NCI-H446 (cell line): ENCODE measurements at places on chromosomes 7 and 10.

DNA sequence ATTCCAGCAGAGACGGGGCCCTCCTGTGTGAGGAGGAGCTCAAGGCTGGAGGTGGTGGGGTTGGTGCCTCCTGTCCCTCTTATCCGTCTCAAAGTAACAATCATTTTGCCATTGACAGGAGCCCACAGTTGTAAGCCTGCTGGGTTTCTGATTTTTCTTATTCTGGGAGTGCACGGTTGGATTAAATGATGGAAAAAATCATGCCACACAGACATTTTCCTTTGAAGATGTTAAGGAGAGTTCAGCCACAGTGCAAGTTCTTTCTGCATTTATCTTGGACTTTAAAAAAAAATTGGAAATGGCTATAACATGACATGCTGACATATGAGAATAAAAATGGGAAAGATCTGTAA, 8.4 kb upstream of the LYZL1 start:
- no peak for DNase-seq

GRCh38 chr10:283916-284356, 148.7 kb downstream of the ZMYND11 start:
- no peak for DNase-seq

DNA sequence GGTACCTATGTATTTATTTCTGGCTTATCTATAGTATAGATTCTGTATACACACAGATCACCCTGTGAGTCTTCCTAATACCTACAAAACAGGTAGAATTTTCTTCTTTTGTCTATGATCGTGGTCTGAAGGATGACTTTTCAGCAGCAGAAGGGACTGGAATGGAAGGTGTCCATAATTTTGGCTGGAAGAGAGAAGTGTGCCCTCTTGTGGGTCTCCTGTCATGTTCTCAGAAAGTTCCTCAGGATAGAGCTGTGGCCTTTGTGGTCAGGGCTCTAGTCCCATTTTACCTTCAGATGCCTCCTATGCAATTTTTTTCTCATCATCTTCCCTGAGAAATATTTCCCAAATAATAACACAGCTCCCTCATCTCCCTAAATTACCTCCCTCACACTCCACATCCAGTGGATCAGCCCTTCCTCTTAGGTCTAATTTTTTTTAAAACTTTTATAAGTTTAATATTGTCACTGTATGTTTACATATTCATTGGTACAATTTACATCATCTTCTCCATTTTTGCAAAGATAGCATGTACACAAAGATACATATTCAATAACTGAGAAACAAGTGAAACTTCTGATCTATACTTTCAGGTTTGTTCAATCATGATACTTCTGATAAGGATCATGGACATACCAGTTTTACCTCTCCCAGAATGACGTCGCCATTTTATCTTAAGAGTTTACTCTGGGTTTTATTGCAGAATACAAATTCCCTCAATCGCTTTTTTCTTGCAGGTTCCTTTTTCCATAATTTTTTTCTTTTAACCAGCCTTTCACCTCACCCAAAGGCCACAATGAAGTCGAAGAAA, 112.7 kb downstream of the REEP3 start:
- DNase-seq: no peak

- DNase-seq: no peak
These were observed 561.5 kb upstream of the POT1 start for GRCh38 chr7:125491137-125491536.

DNA sequence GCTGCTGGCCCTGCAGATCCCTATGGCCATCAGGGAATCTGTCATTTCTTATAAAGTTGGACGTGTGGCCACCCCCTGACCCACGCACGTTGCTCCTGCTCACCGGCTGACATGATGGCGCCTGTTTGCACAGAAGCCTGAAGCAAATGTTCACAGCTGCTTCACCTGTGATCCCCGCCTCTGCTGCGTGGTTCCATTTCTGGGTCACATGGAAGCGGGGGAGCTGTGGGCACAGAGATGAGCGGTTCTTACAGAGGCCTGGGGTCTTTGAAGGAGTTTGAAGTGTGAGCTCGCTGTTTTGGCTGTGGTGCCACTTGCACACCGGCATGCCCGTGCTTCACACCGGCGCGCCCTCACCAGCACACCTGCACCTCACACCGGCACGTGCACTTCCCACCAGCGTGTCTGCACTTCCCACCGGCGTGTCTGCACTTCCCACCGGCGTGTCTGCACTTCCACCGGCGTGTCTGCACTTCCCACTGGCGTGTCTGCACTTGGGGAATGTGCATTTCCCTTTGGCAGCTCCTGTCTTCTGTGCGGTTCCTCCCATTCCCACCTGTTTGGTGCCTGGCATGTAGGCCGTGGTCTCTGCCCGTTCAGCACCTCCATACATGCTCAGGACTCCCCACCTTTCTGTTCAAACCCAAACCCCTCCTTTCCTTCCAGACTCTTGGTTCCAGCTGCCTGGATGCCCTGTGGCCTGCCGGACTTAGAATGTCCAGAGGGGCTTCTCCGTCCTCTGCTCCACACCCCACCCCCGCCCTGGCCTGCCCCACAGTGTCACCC, 86.7 kb downstream of the INPP5A start:
- DNase-seq: no peak

DNA sequence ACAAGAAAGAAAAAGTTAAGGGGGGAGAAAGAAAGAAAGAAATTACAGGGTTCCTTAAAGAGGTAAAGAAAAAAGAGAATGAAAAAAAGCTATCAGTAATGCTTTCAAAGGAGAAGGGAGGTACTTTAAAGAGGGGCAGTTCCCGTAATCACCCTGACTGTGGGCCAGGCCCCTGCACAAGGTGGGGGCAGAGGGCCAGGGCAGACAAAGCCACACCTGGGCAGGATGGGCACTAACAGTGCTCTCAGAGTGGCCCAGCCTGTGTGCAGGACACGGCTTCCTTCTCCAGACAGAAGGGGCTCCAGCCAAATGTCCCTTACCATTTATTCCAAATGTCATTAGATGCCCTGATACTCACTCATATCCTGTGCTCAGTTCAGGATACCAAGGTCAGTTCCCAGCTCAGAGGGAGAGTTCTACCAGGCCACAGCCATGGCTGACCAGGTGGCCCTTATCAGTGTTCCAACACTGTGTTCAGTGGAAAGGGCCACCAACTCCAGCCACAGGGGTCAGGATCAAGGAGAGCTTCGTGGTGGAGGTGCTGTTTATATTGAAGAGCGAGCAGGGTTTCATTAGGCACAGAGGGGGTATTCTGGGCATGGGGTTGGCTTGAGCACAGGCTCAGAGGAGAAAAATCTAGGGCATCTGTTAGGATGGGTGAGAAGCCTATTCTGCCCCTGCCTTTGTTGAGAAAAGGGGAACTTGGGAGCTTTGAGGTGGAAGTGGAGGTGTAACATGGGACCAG, 29.9 kb downstream of the DPCD start:
- DNase-seq: no peak

GRCh38 chr7:104011829-104012228, 22.4 kb upstream of the RELN start:
- no peak for DNase-seq

DNA sequence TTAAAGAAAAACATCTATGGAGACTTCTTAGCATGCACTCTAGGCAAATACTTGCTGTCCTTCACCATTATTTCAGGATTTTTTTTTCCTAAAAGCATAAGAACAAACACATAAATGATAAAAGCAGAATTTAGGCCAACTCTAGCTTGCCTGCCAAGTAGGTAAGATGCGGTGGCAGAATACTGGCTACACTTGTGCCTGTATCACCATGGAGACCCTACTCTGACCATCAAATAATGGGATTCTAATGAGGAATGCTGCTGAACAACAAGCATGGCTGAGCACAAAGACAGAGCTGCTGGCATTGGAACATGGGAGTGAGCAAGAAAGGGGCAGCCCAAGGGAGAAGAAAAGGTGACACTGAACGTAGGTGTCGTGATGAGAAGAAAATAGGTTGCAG, 18.5 kb upstream of the TAS2R40 start:
- DNase-seq: no peak

- DNase-seq: no peak
These were observed 462.9 kb upstream of the ZMIZ1 start for GRCh38 chr10:78605800-78606350.
